ENCODE measurements at places on chromosomes 5 and 9.

GRCh38 chr9:72775570-72775969 is 177.3 kb downstream of the ALDH1A1 start:
- DNase-seq: no peak

DNA sequence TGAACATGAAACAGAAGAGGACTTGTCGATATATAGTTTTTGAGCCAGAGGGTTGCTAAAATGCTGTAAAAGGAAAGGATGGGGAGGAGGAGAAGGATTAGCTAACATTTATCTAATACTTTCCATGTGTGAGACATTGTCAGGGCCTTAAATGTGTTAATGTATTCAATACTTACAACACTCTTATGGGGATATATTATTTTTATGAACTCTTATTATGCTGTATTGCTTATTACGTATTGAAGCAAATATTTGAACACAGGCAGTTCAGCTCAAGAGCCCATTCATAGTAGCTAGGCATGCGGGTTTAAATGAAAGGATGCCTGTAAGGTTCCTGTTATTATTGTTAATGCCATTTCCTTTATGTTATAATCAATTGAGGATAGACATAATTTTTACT is 391.5 kb downstream of the CCDC171 start:
- no peak for DNase-seq

DNA sequence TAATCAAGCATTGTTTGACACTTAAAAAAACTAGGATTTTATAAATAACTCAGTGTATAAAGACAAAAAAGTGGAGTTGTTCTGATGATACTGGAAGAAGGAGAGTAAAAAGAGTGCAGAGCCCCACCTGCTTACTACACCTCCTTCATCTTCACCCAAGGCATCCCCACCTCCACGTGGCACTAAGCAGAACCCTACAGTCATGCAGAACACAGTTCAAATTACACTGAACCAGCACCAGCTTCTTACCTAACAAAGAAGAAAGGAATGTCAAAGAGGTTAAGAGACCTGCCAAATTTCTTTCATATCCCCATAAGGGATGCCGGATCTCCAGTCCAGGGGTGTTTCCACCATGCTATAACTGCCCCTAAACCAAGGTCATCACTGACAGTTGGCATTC is 55.5 kb downstream of the PDE4D start:
- no peak for DNase-seq

GRCh38 chr5:143142596-143143435 is 260.7 kb downstream of the NR3C1 start:
- no peak for DNase-seq

DNA sequence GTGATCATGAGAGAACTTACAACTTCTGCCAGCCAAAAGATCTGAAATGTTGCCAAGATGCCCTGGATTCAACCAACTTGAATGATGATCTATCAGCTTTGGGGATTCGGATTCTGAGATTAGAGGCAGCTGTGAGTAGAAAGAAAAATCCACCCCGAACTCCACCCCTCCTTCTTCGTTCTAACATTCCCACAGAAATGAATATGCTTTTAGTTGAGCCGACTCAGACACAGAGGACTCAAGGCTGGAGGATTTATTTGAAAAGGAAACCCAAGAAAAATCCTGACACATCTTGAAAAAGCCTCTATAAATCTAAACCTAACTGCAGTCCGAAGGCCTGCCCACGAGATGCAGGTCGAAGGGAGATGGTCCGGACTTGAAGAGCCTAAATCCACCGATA is 275.0 kb downstream of the GAS1 start:
- DNase-seq: no peak

- no peak for DNase-seq
Measured at GRCh38 chr9:13142776-13143175, 136.7 kb downstream of the MPDZ start.

- DNase-seq: no peak
Measured at GRCh38 chr9:125495172-125496119, 211.6 kb downstream of the MAPKAP1 start.

All from SW 1271 (cell line).